CD4-positive, alpha-beta T cell treated with Interleukin-10 for 1 hour (primary cell): ENCODE measurements at places on chromosomes 2 and 18.
A peak's percentile ranks its signal among the peaks of the same experiment; 100 is the strongest.

DNA sequence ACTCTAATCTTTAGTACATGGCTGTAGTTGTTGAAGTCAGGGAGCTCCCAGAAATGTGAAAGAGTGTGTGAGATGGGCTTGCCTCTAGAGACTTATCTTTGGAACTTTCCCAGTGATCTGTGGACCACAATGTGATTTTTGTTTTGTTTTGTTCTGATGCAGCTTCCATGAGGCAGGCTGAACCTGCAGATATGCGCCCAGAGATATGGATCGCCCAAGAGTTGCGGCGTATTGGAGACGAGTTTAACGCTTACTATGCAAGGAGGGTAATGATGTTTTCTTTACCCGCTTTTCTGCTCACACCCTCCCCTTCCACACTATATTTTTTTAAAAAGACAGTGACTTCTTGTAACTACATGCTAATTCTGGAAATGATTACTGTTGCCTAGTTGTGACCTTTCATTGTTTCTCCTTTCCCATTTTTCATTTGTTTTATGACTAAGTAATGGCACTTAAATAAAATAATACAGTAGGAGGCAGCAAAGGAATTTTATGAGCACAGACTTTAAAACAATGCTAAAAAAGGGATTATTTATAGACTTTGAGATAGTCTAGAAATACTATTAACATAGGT lies 29.3 kb downstream of the BCL2L11 start:
- no peak for DNase-seq

GRCh38 chr2:209986415-209986814 lies 16.0 kb upstream of the RPE start:
- no peak for DNase-seq

DNA sequence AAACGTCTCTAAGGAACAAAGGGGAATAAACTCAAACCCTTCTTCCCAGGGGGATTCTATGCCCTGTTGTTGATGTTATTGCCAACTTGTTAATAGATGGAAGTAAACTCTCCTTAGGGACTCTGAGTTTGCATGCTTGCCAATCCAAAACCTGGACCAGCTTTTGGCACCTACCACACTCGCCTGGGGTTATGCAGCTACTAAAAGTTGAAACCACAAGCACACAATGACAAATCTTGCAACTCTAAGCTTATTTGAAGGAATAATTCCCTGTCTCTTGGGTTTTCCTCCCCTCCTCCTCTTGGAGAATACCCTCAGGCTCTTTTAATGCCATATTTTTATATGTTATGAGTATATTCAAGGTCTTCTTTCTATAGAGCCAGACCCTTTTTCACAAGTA lies 484.1 kb downstream of the FBXO15 start:
- no peak for DNase-seq

GRCh38 chr18:46736135-46736534 lies 20.7 kb downstream of the ST8SIA5 start:
- no peak for DNase-seq

- no peak for DNase-seq
Observed at GRCh38 chr2:177466337-177467195, 74.0 kb downstream of the AGPS start.

- DNase-seq, result no peak
Observed at GRCh38 chr2:58476556-58476955, 235.4 kb upstream of the FANCL start.

DNA sequence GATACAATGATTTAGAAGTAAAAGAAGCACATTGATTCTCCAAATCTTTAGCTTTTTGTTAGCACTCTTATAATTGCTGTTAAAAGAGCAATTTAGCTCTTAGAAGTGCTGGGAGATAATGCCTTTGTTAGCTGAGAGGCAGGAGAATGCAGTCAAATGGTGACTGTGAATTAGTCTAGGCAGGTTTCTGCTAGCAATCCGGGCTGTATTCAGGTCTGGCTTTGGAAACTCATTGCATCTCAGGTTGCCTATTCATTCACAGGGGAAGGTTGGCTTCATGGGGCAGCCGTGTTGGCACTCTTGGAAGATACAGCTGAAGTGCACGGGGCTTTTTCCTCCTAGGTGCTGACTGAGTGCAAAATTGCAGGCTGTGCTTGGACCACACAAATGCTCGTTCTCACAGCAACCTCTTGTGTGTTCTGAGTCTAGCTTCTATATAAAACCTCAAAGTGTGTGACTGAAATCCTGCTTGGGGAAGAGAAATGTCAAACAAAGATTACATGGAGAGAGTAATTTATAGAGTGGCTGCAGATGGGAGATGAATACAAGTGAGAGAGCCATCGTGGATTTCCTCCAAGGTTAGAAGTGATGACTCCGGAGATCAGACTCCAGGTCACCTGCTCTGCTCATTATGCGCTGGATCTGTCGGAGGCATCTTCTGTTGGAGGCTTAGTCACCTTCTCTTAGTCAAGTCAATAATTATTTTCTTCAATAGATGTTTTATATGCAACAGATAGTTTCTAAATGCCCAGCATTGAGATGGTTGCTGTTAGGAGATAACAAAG lies 167.8 kb downstream of the PMAIP1 start:
- no peak for DNase-seq

DNA sequence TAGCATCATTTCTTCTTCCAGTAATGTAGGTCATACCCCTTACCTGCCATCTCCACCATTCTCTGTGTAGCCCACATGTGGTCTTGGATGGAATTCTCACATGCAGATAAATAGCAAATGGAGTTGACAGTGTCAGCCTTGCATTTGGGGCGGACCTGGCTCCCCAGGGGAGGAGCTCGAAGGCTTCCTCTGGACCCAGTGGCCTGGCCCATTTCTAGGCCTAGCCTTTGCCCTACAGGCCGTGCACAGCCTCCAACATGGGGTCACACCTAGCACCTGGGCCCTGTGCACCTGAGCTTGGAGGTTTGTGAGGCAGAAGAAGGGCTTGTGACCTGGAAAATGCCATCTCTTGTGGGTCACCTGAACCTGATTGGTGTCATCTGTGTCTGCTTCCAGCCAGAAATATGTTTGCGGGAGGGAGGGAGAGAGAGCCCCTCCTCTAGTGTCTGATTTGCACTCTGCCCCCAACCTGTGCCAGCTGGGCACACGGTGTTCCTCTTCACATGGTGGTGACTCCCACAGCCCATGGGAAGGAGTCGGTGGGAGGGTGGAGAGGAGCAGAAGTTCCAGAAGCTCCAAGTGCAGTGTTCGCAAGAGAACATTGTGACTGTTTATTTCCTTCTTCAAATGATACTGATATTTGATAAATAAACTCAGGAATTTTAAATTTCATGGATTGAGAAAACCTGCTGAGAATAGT lies 33.0 kb downstream of the ITGB1BP1 start:
- DNase-seq, result no peak

DNA sequence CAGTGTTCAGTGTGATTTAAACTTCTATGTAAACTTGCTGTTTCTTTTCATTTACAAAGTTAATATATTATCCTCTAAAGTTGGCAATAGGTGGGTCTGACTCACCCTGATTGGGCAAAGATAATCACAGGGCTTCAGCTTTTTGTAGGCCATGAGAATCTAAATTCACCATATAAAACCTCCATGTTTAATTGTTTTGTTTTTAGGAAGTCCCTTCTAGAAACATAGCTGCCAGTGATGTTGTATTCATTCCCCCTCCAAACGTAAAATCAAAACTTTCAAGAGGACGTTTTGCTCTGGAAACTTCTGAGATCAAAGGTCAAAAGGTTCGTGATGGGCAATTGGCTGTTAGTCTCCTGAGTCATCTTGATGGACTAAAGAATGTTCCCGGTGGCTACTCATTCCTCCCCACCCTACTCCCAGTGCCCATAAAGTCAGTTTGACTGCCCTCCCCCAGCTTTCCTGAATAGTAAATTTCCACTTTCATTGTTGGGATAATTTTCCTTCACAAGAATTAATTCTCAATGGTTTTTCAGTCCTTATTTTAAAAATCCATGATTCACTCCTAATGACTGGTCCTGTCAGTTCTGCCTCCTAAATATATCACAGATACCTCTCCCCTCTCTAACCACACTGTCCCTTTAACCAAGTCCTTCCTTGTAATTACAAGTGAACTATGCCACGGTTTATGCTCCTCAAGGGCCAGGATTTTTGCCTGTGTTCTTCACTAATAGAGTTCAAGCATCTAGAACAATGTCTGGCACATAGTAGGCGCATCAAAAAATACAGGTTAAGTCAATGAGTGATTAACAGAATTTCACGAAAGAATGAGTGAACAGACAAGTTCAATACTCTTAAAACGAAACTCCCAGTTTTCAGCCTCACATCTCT lies 164.4 kb upstream of the VRK2 start:
- no peak for DNase-seq

DNA sequence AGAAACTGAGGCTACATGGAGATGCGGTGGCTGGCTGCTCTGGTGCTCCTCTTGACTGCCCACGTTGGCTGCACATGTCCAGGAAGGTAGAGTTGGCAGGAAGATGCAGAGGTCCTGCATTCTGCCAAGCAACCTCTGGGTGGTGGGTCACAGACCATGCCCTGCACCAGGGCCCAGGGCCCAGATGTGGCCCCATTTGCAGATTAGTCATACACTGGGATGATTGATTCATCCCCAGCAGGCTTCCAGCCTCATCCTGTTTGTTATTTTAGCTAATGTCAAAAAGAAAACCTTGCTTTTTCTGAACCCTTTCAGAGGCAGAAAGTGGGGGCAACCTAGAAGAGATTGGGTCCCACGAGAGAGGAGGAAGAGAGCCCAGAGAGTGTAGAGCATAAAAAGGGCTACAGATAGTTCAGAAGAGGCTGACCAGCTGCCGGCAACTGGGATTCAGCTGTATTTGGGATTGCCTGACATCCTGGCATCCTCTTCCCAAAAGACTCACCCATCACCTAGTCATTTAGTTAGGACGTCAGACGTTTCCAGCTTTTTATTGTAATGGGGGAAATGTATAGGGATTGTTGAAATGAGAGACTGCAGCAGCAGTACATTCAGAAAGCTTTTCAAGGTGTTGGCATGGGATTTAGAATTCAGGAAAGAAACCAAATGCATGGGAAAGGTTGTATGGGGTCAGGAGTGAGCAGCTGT lies 101.9 kb downstream of the CTIF start:
- DNase-seq, result no peak

GRCh38 chr2:9753665-9754531 lies 89.4 kb upstream of the TAF1B start:
- peak; percentile 53 for DNase-seq

DNA sequence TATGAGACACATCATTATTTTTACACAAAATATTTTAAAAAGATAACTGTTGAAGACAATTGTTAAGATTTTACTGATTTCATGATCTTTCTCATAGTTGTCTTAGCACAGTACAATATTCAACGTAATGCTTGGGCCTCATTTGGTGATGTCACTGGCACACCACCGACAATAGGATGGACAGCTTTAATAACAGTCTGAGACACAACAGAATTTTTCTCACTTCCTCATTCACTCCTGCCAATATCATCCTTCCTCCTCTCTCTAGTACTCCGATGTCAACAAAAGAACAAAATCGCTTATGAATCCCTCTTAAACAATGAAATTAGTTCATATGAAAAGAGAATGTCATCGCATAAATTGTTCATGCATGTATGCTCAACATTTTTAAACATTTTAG lies 461.9 kb upstream of the CDH7 start:
- DNase-seq, result no peak

GRCh38 chr2:5412001-5412400 lies 280.2 kb upstream of the SOX11 start:
- no peak for DNase-seq

- DNase-seq, result no peak
Observed at GRCh38 chr2:144438801-144439631, 80.9 kb downstream of the ZEB2 start.

GRCh38 chr18:49751427-49752094 lies 61.8 kb downstream of the ACAA2 start:
- peak; percentile 82 for DNase-seq
